ENCODE measurements at places on chromosomes 3 and 15.

DNA sequence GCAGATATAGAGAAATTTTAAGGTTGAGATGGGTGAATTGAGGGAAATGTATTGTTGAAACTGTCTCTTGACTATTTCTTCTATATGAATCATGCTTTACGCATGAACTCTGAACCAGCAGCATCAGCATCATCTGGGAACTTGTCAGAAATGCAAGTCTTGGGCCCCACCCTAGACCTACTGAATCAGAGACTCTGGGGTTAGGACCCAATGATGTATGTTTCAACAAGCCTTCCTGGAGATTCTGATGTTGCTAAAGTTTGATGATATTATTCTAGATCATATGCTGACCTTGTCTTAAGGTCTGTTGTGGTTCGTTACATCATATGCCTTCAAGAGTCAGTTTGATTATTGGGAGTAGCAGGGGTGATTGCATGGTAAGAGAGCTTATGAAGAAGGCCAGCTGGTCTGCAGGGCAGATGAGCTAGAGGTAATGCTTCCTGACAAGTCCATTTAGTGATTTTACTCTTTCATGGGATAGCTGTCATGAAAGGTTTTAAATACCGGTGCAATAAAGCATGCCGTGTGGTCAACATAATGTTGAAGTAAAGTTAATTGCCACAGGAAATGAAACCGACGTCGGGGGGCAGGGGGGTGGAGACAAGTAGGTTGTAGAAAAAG lies 152.4 kb upstream of the MRPL3 start:
- no peak for DNase-seq

- no peak for DNase-seq
These were observed 989 bp upstream of the PPIB start for GRCh38 chr15:64163659-64164362.

- no peak for DNase-seq
These were observed 295.7 kb upstream of the ROBO1 start for GRCh38 chr3:80063535-80063934.

GRCh38 chr3:37945156-37945806 lies 45.3 kb upstream of the VILL start:
- no peak for DNase-seq

- no peak for DNase-seq
These were observed 155.6 kb upstream of the STT3B start for GRCh38 chr3:31377045-31377642.
